ENCODE measurements at places on chromosomes 2 and 18.

GRCh38 chr2:142872882-142873724, 4.4 kb upstream of the KYNU start:
- DNase-seq, result peak; percentile 23

DNA sequence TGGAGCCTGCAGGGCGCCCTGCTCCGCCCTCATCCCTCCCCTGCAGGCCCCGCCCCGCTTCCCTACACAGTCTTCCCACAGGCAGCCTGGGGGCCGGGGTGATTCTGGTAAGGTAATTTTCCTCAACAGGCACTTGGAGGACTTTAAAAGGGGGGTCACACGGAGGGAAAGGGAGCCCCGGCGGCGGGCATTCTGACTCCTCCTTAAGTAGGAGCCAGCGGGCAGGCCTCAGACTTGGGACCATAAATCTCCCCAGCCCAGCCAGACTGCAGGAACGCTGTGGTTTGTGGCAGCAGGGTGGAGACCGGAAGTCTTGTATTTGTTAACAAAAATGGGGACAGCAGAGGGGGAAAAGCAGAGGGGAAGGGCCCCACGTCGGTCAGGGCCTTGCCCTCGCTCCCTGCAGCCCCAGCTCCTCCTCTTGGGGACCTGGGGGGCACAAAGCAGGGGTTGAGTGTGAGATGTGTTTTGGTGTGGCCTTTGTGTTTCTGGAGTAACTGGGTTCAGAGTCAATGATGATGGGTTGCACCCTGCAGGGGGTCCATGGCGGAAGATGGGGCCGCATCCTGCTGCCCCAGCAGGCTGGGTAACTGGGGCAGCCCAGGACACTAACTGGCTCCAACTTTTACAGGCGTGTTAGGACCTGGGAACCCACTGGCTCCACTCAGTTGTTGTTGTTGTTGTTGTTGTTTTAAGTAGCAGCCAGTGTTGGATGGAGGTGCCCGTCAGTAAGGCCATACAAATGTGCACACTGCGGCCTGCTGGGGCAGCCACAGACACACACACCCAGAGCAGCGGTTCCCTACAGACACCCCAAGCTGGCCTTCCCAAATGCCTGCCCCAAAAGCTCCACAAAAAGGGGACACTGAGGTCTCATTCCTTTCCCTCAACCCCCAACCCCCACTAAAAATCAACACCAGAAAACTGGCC, 27.7 kb downstream of the SMAD7 start:
- DNase-seq, result peak; percentile 87

- no peak for DNase-seq
These were observed 210.4 kb upstream of the DSEL start for GRCh38 chr18:67726882-67727281.

GRCh38 chr18:61448316-61448715, 115.1 kb downstream of the CDH20 start:
- no peak for DNase-seq

DNA sequence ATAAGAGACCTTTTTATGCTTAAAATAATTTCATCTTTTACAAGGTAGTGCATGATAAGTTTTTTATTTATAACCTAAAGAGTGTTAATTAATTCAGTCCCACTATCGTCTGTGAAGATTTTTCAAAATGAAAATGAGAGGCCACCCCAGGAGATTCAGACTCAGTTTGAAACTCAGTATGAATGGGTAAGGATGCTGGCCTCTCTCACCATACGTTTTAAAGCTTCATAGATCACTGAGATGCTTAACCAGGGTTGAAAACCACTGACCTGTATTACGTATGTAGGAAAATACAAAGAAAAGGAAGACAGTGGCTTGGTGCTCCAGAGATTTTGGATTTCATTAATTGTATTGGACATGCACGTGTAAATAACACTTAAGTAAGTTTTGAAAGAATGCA, 278.7 kb downstream of the FSIP2 start:
- DNase-seq, result no peak

DNA sequence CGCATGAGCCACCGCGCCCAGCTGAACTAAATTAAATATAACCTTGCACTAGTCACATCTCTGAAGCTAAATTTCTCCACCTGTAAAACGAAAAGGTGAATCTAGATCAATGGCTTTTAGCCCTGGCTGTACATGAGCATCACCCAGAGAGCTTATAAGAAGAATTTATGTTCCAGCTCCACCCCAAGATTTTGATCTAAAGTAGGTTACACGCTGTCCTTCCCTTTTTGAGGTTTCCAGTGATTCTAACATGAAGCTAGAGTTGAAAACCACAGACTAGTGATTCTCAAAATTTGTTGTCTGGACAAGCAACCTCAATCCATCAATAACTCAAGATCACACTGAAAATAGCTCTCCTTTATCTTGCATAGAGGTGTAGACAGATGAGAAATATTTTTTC, 208.8 kb upstream of the CRIM1 start:
- DNase-seq, result no peak

GRCh38 chr2:129717560-129718130, 261.8 kb upstream of the RAB6C start:
- no peak for DNase-seq

DNA sequence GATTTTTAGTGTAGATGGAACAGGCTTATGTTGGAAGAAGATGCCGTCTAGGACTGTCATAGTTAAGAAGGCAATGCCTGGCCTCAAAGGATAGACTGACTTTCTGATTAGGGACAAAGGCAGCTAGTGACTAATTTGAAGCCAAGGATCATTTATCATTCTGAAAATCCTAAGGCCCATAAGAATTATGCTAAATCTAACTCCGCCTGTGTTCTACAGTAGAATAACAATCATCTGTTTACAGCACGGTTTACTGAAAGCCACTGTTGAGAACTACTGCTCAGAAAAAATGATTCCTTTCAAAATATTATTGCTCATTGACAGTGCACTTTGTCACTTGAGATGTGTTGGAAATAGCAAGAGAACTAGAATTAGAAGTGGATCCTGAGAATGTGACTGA, 44.5 kb downstream of the BABAM2 start:
- DNase-seq, result no peak

- DNase-seq, result no peak
These were observed 536.0 kb downstream of the TMX3 start for GRCh38 chr18:68178921-68179320.

DNA sequence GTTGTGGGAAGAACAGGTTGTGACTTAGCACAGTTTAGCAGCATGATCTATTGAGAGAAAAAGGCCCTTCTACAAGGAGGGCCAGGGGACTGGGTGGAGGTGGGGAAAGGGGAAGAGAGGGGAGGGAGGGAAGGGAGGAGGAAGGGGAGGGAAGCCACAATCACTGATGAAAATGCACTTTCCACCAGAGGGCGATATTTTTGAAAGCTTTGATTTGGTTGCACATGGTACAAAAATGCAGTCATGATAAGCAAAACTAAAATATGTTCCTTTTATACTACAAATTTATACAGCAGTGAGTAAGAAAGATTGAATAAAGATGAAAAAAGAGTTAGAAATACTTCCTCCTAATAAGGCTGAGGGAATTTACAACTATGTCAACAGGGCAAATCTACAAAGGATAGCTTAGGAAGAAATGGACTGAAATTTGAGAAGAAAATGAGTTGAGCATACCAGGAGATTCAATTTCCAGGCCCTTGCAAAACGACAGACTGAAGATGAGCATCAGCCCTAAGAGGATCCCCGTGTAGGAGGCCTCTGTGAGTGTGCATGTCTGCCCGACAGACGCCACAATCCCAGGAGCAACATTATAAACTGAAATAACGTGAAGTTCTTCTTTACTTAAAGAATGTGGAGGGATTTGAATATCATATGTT, 17.2 kb downstream of the SH3YL1 start:
- DNase-seq, result peak; percentile 17

- no peak for DNase-seq
These were observed 963 bp downstream of the ERFE start for GRCh38 chr2:238159661-238160205.

DNA sequence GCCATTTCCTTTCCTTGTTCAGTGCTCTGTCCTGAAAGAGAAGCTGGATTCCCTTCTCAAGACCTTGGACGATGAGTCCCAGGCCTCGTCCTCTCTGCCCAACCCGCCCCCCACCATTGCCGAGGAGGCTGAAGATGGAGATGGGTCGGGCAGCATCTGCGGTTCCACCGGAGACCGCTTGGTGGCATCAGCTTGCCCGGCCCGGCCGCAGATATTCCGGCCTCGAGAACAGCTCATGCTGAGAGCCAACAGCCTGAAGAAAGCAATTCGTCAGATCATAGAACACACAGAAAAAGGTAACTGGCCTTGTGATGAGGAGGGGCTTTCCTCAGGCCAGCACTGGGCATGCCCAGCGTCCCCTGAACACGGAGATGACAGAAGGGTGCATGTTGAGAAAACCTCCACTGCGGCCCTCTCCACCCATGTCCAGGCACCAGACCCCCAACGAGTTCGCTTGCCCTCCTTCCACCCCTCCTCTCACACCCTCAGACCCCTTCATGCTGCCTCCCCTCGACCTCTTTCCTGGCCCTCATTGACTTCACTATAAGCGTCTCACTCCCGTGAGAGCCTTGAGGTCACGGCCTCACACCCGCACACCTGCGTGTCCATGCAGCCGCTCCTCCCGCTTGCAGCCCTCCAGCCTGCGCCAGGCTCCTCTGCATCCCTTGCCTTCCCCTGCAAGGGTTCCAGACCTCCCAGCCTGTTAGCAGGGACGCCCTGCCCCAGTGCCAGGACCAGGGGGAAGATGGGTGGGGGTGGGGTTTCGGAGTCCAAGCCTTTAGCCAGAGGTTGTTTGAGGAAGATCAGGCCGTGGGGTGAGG, 95.0 kb downstream of the DGKD start:
- DNase-seq, result no peak

DNA sequence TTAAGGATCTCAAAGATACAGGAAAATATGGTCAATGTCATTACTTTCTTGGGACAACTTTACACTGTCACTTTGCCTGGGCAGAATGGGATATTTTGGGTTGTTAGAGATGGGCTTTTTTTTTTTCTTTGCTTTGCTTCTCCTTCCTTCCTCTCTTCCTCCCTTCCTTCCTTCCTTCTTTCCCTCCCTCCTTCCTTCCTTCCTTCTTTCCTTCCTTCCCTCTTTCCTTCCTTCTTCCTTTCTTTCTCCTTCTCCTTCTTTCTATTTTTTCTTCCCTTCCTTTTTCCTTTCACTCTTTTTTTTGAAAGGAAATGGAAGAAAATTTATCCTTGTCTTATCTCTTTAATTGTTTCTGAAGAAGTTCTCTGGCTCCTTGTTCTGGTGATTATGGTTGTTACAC, 180.0 kb upstream of the CCDC68 start:
- DNase-seq, result no peak

DNA sequence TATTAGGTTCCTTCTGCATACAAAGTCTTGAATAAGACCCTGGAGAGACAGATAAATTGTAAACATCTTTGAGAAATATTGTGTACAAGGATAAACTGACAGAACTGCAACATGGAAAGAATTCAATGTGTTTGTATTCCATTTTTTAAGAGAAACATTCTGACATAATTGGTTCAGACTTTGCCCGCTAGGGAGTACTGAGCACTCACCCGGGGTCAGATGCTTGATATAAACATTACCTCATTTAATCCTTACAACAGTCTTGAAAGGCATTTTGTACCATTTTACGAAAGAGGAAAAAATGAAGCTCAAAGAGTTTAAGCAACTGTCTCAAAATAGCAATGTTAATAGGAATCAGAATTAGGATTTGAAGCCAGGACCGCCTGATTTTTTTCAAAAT, 416.7 kb upstream of the CRIM1 start:
- DNase-seq, result no peak

- no peak for DNase-seq
These were observed 219.5 kb upstream of the SOX11 start for GRCh38 chr2:5472673-5473072.

GRCh38 chr2:62309465-62310091, 113.7 kb downstream of the B3GNT2 start:
- no peak for DNase-seq

DNA sequence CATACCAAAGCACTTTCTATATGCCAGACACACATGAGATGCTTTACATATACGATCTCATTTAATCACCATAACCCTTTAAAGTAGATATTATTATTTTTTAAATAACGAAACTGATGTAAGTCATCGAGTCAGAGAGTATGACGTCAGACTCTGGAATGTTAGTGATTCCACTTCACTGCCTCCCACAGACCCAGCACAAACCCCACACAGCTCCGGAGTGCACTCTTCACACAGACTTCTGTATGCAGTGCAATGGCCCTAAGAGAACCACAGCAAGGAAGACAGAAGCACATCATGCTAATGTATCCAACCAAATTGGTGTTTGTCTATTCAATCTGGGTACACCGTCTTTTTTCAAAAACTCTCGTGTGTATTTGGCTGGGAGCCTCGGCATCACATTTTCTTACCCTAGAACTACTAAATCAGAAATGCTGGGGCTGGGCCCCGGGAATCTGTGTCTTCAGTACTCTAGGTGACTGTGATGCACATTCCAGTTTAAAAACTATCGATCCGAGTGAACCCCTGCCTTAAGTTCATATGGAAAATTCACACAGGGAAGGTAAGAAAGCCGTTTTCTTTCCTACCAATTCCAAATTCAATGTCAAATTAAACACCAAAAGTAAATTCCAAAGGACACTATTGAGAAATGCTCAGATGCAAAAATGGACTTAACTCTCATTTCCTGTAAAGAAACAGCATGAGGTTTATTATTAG, 117.7 kb upstream of the ACVR1C start:
- DNase-seq, result no peak

DNA sequence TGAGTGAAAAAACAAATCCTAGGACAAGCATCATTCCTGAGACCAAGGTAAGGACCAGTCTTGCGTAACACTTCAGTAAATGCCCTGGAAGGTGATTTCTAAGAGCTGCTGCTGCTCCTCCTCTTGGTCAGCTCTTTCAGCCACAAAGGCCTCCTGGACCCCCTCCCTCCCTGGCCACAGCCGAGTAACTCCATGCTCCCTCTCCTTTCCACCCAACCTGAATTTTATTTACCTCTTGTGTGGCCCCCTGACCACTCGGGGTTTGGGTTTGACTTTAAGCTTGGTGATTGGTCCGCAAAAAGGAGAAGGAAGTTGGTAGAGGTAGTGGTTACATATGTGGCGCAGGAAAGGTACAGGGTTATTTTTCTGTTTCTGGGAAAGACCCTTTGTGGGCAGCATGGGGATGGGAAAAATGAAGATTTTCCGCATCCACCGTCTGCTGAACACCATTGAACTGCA, 9.2 kb downstream of the HTRA2 start:
- DNase-seq, result no peak

DNA sequence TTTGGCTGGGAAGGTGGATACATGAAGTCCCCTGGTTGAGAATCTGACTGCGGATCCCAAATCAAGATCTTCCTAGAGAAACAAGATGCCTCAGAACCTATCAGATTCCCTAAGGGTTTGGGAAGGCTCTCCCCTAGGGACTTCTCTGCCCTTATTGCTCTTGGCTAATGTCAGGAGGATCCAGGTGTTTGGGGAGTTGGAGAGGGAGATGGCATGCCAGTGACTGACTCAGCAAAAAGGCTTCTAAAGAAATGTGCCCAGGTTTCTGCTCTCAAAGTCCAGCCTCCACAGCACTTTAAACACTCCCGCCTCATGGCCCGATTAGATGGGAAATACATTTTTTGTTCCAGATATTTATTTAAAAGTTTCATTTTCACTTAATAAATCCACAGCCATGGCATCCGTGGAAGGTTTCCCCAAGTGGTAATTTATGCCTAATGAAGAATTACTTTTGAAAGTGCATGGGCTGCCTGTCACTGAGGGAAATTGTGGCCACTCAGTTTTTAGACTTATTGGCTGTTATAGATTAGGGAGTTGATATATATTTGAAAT, 156.4 kb downstream of the OSR1 start:
- DNase-seq, result no peak

GRCh38 chr2:102591491-102592045, 27.8 kb upstream of the SLC9A2 start:
- DNase-seq, result no peak

All from BJ (cell line).